Cerebellum (tissue), 4 donors: ENCODE measurements at places on chromosomes 3 and 15. TPM values are rescaled to one million over a fixed set of nuclear protein-coding genes. Genes with fewer than 3 reads are reported as not detected.

- peak; percentile 21 for DNase-seq
These were observed 238.8 kb downstream of the OPA1 start for GRCh38 chr3:193831495-193832455.

GRCh38 chr15:88091444-88092016 is 165.0 kb downstream of the NTRK3 start:
- no peak for DNase-seq

GRCh38 chr3:128381609-128382008 is 85.1 kb downstream of the DNAJB8 start:
- no peak for DNase-seq

- DNase-seq, result no peak
These were observed 17.8 kb downstream of the UBXN7 start for GRCh38 chr3:196414469-196414868.

DNA sequence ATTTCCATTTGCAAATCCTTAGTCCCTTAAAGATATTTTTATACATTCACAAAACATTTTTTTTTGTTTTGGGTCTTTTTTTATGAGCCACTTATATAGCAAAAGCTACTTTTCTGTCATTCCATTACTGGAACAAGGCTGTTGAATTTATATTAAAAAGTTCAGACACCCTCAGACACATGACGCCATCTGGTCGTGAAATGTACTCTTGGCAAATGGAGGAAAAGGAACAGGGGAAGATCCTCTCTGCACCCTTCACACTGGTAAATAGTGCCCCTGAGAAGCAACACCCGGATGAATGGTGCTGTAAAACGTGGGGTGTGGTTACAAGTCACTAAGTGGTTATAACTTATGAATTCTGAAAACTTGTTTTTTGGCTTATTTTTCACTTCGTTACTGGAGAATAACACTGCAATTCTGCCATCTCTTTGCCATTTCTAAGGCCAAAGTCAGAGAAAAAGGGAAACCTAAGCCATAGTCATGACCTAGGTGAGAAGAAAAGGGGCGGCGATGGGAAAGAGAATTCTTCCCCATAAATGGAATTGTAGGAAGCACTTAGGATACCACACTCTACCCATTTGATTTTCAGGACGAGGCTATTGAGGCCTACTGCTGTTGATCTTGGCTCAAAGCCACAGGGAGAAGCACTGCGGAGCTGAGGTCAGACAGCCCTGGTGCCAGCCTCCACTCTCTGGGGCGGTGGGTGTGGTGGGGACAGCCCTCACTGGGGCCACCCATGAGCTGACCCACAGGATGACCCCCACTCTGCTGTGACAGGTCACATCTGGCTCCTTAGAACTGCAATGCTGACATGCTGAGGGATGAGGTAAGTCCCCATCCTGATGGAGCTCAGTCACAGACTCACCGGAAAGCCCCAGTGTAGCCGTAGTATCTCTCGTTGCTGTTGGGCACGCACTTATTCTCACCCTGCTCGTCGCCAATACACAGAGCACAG is 21.9 kb downstream of the LTF start:
- peak; percentile 38 for DNase-seq

The RTP3 gene
- not detected for total RNA-seq

DNA sequence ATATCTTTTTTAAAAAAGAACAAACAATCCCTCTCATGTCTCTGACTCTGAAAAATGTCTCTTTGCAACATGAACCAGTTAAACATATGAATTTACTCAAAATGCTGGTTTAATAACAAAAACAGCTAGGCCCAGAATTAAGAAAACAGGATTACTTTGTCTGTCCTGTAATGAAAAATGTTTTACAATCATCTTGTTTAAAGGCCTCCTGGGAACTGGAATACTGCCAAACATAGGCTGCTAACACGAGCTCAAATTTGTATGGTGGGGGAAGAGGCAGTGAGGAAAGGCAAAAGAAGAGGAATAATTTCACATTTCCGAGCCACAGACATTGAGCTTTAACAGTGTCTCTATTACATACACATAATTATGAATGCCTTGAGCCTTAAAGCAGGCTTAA is 61.7 kb upstream of the PPIB start:
- DNase-seq, result peak; percentile 7

The DLEC1 gene
- total RNA-seq, result 1.8 TPM

DNA sequence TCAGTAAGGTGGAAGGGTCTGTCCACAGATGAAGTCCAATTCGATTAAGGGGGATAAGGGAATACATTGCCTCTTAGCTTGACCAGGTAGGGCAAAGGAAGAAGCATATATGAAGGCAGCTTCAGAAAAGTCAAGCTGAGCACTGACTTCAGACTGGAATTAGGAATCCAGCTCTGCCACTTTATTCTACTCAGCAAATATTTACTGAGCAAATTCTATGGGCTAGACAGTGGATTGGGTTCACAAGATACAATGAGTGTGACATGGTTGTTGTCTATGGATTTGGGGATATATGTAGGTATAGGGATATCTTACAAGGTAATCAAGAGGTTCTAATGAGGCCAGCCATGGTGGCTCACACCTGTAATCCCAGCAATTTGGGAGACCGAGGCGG is 526 bp downstream of the ADIPOQ start:
- no peak for DNase-seq

DNA sequence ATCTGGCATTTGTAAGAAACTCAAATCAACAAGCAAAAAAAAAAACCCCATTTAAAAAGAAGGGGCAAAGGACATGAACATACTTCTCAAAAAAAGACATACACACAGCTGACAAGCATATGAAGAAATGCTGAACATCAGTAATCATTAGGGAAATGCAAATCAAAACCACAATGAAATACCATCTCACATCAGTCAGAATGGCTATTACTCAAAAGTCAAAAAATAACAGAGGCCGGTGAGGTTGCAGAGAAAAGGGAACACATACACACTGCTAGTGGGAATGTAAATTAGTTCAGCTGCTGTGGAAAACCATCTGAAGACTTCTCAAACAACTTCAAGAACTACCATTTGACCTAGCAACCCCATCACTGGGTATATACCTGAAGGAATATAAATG is 199.4 kb upstream of the THBS1 start:
- DNase-seq, result no peak

DNA sequence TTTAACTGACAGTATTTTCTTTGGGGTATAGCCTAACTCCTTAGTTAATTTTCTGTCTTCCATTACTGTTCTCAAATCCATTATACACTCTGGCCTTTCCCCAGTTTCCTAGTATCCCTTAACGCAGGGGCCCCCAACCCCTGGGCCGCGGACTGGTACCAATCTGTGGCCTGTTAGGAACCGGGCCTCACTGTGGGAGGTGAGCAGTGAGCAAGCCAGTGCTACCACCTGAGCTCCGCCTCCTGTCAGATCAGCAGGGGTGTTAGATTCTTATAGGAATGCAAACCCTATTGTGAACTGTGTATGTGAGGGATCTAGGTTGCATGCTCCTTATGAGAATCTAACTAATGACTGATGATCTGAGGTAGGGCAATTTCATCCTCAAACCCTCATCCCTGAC is 75.1 kb downstream of the DOCK3 start:
- no peak for DNase-seq

- no peak for DNase-seq
These were observed 44.6 kb downstream of the HDGFL3 start for GRCh38 chr15:83163032-83163431.

GRCh38 chr3:155252535-155252934 is 40.9 kb downstream of the STRIT1 start:
- DNase-seq, result no peak

GRCh38 chr3:8450618-8451017 is 51.0 kb upstream of the LMCD1 start:
- DNase-seq, result no peak

The SLC22A14 gene
- 0.82 TPM for total RNA-seq

The WWTR1 gene
- total RNA-seq, result 11.8 TPM
